ENCODE measurements at places on chromosomes 7 and 10. TPM values are rescaled to one million over a fixed set of nuclear protein-coding genes. Genes with fewer than 3 reads are reported as not detected.

FGF8 gene
- not detected for total RNA-seq

KLLN gene
- total RNA-seq, result 0.73 TPM

KCNK18 gene
- not detected for total RNA-seq

CCDC3 gene
- not detected for total RNA-seq

PLOD3 gene
- total RNA-seq, result 93.2 TPM

PRKCQ gene
- not detected for total RNA-seq

A1CF gene
- total RNA-seq, result not detected

OR6B1 gene
- total RNA-seq, result not detected

AKR1C8 gene
- total RNA-seq, result not detected

GIMAP5 gene
- total RNA-seq, result not detected

UBE2H gene
- total RNA-seq, result 31.9 TPM

GALNT11 gene
- total RNA-seq, result 35.2 TPM

MAGI2 gene
- 10.8 TPM for total RNA-seq

TUBAL3 gene
- total RNA-seq, result not detected

NPY gene
- total RNA-seq, result not detected

IKZF1 gene
- not detected for total RNA-seq

PLEKHS1 gene
- not detected for total RNA-seq

FZD1 gene
- 16.5 TPM for total RNA-seq

CRTAC1 gene
- not detected for total RNA-seq

CALHM2 gene
- total RNA-seq, result 63.9 TPM

TMEM229A gene
- not detected for total RNA-seq

MEST gene
- 1.8 TPM for total RNA-seq

GHRHR gene
- total RNA-seq, result not detected

TYW1B gene
- total RNA-seq, result 2.6 TPM

RBM17 gene
- 29.0 TPM for total RNA-seq

WNT2 gene
- total RNA-seq, result 0.73 TPM

DGKB gene
- total RNA-seq, result 0.37 TPM

TNS3 gene
- 5.9 TPM for total RNA-seq

LRRD1 gene
- 0.20 TPM for total RNA-seq

C10orf105 gene
- under 0.01 TPM for total RNA-seq

ELOVL3 gene
- total RNA-seq, result not detected

MYL10 gene
- total RNA-seq, result not detected

C10orf53 gene
- not detected for total RNA-seq

GBF1 gene
- 47.7 TPM for total RNA-seq

KIAA1549 gene
- 1.2 TPM for total RNA-seq

ANLN gene
- 173 TPM for total RNA-seq

MRPS24 gene
- 97.7 TPM for total RNA-seq

SMKR1 gene
- total RNA-seq, result 0.59 TPM

KIAA1217 gene
- 7.3 TPM for total RNA-seq

SOSTDC1 gene
- not detected for total RNA-seq

PODXL gene
- 14.7 TPM for total RNA-seq

NACAD gene
- total RNA-seq, result 0.78 TPM

CPA2 gene
- not detected for total RNA-seq

OR13A1 gene
- not detected for total RNA-seq

Measured in subcutaneous preadipocyte (primary cell).